ENCODE measurements at places on chromosomes 12 and 14.

DNA sequence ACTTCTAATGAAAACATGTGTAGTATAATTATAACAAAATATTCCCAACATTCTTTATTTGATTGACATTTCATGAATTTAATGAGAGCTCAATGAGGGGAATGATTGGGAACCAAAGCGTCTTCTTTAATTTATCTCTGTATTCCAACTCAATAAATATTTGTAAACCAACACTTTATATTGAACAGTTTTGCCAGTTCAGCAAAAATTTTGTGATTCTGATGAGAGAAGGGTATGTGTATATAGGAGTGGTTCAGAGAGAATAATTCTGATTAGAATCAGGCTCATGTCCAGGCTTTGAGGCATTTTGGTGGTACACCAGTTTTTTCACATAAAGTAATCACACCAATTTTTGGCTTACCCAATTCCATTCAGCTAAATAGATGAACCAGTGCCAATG is 564.2 kb downstream of the TMTC2 start:
- no peak for DNase-seq

- no peak for DNase-seq
These were observed 81.4 kb downstream of the SLC8A3 start for GRCh38 chr14:70107309-70107708.

DNA sequence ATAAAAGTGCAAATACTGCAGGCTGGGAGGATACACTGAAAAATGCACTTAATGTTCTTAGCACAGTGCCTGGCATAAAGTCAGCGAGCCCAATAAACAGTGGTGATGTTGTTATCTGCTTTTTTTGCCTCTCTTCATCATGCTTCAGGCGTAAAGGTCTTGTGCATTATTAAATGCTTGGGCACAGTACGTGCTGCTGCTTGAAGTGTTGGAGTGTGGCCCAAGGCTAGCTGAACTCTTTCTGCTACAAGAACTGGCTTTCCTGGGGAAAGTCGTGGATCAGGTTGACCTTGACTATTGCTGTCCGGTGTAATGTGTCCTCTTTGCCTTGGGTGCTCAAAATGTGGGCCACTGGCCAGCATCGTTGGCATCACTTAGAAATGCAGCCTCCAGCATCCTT is 43.0 kb downstream of the SMOC1 start:
- DNase-seq, result no peak

DNA sequence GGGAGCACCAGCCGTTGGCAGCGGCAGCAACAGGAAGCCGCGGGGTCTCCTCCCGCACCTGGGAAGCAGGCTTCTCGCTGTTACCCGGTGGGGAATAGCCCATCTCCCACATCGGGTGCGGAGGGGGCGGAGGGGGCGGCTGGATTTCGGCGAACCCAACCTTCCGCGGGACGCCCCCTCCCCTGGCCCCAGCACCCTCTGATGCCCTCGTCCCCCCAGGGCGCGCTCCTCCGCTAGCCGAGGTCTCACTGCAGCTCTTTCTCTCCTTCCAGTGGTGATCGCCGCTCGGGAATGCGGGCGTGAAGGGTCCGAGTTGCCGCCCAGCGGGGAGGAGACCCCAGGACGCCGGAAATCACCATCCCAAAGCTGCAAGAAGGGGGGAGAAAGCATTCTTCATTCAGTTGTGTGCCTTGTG is 303 bp downstream of the SAMD4A start:
- no peak for DNase-seq

DNA sequence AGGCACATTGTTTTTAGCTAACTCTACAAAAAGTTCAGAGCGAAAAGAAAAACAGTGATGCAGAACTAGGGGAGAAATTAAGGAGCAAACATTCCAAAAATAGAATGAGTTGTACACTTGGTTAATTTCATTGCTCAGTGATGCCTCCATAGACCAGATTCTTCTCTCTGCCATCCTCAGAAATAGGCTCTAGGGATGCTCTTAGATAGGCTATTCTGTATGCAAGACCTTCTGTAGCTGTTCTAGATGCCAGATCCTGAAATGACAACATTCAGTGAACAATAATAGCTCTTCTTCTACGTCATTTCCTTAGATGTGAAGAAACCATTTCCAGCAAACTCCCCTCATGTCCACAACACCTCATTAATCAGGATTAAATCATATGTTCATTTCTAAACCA is 466.3 kb downstream of the DIO2 start:
- no peak for DNase-seq

DNA sequence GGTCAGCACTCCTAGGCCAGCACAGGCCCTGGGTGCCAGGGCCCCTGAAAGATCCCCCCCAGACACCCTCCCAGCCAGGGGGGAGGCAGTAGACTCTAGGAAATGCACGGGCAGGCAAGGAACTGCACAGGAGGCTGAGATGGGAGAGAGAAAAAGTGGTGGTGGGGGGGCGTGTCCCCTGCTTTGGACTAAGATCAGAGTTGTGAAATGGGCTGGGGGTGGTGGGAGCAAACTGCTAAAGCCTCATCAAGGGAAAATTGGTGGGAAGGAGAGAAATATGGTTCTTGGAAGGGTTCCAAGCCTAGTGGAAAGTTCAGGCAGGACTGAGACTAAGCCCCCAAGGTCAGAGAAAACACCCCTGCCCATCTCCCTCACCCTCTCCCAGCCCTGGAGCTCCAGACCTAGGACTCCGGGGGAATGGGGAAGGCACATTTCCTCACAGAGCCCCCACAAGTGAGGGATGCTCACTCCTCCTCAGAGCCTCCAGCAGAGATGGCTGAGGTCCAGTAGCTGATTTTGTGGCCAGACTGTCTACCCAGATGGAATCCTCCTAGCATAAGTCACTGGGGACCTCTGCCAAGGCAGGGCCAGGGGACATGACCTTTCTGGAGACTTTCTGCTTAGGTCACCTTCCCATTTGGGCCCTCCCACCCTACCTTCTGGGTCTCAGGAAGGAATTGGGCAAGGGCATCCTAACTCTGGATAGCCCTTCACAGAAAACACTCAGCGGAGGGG is 29.8 kb downstream of the FIGNL2 start:
- DNase-seq, result no peak

- no peak for DNase-seq
These were observed 179.9 kb upstream of the ATF7IP start for GRCh38 chr12:14185427-14186192.

DNA sequence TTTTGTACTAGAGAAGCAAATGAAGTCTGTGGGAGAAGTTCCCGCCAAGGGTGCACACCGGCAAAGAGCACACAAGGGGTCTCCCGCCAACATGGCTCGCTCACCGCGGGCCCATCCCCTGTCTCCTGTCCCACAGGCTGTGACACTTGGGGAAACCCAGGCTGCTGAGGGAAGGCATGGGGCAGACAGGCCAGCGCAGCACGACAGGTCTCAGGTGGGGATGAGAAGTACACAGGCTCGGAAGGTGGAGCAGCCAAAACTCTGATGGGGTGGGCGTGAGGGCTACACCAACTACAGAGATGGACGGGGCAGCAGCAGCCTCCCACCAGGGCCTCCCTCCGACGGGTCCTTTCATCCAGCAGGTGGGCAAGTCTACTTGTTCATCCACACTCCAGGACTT is 64.4 kb downstream of the RNF34 start:
- no peak for DNase-seq

DNA sequence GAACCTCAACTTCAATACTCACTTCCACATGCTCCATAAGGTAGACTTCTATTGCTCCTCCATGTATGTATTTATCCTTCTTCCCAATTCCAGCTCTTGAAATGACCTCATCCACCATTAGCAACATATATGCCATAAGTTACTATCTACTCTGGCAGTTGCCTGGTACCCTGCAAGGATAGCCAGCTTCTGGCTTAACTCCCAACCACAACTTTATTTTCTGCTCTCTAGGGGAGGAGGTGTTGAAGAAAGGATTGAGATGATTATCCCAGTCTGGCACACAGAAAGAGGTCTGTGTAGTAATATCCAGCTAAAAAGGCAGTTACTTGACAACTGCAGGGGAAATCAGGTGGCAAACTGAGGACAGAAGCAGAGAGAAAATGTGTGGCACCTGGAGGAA is 71.5 kb upstream of the MDM1 start:
- DNase-seq, result no peak

Data from activated CD8-positive, alpha-beta memory T cell treated with anti-CD3 and anti-CD28 coated beads for 24 hours (primary cell).